ENCODE measurements at places on chromosomes 6 and 20.

GRCh38 chr6:55664591-55665587 lies 85.9 kb upstream of the HMGCLL1 start:
- DNase-seq: peak; percentile 34

GRCh38 chr20:4326195-4327065 lies 311.1 kb upstream of the RNF24 start:
- DNase-seq: no peak

- no peak for DNase-seq
Observed at GRCh38 chr20:40477805-40478204, 211.2 kb downstream of the MAFB start.

DNA sequence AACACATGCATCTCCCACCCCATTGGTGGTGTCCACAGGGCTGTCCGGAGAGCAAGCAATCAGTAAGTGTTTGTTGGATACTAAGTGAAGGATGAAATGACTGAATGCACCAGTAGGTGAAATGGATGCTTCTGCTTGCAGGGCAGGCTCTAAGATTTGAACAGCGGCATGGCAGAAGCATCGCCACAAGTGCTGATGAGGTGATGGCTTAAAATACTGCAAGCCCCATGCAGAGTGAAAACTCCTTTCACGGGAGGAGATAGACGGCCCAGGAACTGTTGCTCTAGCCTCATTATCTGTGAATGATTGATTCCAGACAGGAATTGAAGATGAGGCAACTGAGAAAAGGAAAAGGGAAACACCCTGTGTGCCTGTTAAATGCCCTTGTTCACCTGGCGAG lies 158.9 kb downstream of the LY86 start:
- no peak for DNase-seq

- no peak for DNase-seq
Observed at GRCh38 chr20:63160641-63161175, 55.2 kb downstream of the YTHDF1 start.

GRCh38 chr20:10705801-10706459 lies 32.1 kb upstream of the JAG1 start:
- no peak for DNase-seq

GRCh38 chr20:14568225-14568624 lies 230.8 kb upstream of the FLRT3 start:
- DNase-seq: no peak

DNA sequence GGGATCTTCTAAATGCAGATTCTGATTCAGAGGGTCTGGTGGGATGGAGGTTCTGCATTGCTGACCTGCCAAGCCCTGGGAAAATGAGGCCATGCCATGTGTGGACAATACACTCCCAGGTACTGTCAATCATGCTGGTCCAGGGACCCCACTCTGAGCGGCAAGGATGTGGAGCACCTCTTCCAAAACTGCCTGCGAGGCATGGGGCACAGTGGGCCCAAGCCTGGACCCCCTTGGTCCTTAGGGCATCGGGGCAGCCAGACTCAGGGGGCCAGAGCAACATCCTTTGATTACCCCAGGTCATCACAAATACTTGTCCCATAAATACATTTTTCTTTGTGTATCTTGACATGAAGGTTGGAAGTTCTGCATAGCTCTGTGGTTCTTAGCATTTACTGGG lies 76.8 kb upstream of the NXT1 start:
- no peak for DNase-seq

DNA sequence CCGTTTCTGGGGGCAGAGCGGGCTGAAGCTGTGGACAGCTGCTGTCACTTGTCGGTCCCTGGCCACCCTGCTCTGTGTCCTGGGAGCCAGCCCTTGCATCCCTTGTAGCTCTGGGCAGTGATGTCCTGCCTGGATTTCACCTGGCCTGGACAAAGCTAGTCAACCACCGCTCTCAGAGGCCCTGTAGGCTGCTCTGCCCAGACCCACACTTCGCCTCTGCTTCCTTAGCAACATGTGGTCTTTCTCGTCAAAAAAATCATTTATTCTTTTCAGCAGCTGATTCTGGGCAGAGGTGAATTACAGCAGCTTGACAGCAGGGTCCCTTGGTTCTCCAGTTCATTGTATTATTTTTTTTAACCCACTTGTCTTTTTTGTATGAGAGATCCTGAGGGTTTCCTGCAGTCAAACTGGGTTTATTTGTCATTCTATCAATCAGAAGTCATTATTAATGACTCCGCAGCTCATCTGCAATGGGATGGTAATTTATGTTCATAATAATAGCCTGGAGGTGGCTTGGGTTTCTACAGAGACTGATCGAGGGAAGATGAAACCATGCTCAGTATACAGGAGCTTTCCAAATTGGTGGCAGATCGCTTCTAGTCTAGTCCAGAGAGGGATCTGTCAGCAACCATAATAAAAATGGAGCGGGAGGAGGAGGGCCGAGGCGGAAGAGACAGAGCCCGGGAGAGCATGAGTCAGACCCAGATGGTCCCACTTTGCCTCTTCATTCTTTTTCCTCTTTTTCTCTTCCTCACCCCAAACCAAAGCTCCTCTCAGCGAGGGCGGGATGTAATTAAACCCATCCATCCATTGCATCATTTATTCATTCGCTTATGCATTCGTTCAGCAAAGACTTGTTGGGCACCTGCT lies 22.4 kb downstream of the EDN3 start:
- no peak for DNase-seq

- no peak for DNase-seq
Observed at GRCh38 chr6:43395776-43396175, 26.3 kb upstream of the ZNF318 start.

DNA sequence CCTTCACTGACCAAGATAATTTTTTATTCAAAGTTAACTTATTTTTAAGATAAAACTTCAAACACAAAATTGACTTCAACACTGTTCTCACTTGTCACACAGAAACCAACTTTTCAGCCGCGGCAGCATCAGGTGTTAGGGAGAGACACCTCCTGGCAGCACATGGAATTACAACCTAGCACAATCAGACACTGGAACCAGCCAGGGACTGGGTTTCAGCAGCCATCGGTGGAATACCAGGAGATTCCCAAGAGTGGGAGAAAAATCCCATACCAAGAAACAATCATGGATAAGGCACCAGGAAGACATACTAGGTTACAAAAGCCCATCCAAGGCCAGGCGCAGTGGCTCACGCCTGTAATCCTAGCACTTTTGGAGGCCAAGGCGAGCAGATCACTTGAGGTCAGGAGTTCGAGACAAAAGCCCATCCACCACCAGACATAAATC lies 70.0 kb downstream of the SNX5 start:
- peak; percentile 63 for DNase-seq
